ENCODE measurements at places on chromosomes 1 and 21. TPM values are rescaled to one million over a fixed set of nuclear protein-coding genes. Genes with fewer than 3 reads are reported as not detected.

RIPK4 gene
- total RNA-seq: 11.4 TPM

HENMT1 gene
- total RNA-seq: 1.2 TPM

DNA sequence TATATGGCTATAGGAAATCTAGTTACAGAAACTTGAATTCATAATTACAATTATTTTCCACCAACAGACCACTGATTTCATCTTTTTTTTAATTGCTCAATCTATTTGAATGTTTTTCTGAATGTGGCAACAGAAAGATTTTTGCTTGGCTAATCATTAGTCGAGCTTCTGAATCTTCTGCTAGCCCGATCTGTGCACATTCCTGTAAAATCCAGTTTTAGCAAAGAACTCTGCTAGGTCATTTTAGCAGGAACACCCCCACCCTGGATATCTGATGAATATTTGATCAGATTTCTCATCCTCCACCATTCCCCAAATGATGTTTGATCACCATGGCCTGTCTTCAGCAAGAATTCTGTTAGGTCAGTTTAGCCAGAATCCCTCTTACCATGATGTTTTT is 176.3 kb downstream of the LEPR start:
- no peak for DNase-seq

GRCh38 chr1:236948381-236948780 is 55.9 kb downstream of the MT1HL1 start:
- DNase-seq: no peak

DENND1B gene
- total RNA-seq: 11.3 TPM

RHCE gene
- total RNA-seq: 0.47 TPM

DNA sequence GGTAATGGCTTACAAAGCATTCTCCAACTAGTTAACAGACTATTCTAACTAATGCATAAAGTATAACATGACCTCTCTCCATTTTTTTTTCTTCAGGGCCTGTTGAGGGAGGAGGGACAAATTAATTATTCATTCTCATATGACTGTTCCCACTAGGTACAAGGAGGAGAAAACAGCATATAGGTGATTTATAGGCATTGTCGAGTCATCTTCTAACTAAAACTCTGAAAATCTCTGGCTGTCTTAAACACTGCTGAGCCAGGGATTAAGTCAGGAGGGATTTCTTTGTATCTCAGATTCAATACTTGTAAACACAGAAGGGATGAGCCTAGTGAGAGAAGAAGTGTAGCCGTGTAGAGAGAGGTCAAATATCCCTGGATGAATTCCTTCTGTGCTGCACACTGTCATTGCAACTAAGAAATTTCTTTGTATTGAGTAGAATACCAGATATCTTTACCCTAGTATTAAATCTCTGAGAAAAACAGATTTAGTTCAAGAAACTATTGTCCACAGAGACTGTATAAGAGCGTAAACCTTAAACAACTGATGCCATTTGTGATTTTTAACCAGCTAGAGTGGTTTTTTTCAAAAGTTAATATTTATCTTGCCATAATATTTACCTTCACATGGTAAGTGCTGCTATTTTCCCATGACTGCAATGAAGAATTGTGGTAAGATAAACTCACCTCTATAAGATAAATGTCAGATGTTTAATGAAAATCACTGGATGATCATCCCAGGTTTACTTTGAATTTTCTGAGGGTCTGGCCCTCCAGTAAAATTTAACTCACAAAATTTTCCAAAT is 465.3 kb downstream of the RWDD3 start:
- DNase-seq: no peak

- DNase-seq: no peak
Measured at GRCh38 chr1:30258876-30259275, 464.5 kb downstream of the MATN1 start.

DNA sequence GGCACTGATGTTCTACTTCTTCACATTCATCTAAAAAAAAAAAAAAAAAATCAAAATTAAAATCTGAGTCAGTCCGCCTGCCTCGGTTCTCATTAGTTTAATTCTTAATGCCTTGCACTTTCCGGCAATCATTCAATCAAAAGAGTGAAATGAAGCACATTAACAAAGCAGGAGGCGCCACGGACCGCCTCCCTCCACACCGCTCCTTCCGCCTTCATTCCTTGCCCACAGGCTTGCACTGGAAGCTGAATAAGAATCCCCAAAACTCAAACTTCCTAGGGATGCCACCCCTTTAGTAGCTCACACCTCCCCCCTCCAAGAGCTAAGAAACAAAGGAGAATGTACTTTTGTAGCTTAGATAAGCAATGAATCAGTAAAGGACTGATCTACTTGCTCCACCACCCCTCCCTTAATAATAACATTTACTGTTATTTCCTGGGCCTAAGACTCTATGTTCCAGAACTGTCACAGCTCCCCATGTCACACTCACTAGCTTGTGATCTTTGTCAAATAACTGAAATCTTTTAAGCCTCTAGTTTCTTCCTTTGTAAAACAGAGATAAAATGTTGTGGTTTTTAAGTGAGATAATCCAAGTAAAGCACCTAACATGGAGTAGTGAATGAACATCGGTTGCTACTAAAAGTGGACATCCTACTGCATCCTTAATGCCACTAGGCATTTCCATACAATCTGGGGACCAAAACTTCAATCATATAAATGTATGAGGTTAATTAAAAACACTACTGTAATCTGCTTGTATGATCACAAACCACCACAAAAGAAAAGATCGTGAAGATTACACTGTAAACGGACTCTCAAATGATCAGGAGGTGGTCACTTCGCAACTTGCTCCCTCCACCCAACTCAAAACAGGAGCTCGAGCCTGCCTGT is 27.4 kb downstream of the LGALS8 start:
- DNase-seq: no peak

GRCh38 chr1:58929671-58930325 is 146.0 kb upstream of the JUN start:
- DNase-seq: no peak

DNA sequence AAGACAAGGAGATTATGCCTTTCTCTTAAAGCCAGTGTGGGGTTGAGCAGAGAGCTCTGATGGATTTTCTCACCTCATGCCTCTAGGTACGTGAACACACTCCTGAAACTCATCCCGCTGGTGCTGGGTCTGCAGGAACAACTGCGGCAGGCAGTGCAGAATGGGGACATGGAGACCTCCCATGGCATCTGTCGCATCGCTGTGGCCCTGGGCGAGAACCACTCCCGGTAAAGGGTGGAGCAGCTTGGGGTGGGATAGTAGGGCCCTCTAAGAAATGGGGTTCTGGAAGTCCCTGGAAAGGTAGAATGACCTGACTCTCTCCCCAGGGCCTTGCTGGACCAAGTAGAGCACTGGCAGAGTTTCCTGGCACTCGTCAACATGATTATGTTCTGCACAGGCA is 9.5 kb downstream of the IPO13 start:
- no peak for DNase-seq
